ENCODE measurements at places on chromosomes 3 and 15. TPM values are rescaled to one million over a fixed set of nuclear protein-coding genes. Genes with fewer than 3 reads are reported as not detected.

Gene GOLGA6L4
- total RNA-seq, result 0.78 TPM

Gene TNFAIP8L3
- total RNA-seq, result 21.5 TPM

Gene SSR3
- total RNA-seq, result 255 TPM

Gene CD96
- not detected for total RNA-seq

Gene ICE2
- 33.4 TPM for total RNA-seq

Gene GATM
- total RNA-seq, result 0.98 TPM

Gene TMEM43
- 103 TPM for total RNA-seq

Gene HES1
- 0.39 TPM for total RNA-seq

Gene RAB27A
- total RNA-seq, result 4.7 TPM

Gene HESX1
- 0.37 TPM for total RNA-seq

Gene IL5RA
- not detected for total RNA-seq

Gene ISL2
- total RNA-seq, result 0.20 TPM

Gene ZPLD1
- not detected for total RNA-seq

Gene TPRG1
- total RNA-seq, result 0.78 TPM

Gene TBL1XR1
- total RNA-seq, result 129 TPM
